ENCODE measurements at places on chromosomes 5 and 9.

- no peak for DNase-seq
Measured at GRCh38 chr5:127428748-127429147, 88.7 kb upstream of the PRRC1 start.

GRCh38 chr9:114271556-114272510, 51.1 kb upstream of the ORM1 start:
- no peak for DNase-seq

GRCh38 chr9:118782790-118783463, 586.3 kb downstream of the BRINP1 start:
- no peak for DNase-seq

GRCh38 chr9:127711226-127711701, 4.2 kb downstream of the PTRH1 start:
- no peak for DNase-seq

DNA sequence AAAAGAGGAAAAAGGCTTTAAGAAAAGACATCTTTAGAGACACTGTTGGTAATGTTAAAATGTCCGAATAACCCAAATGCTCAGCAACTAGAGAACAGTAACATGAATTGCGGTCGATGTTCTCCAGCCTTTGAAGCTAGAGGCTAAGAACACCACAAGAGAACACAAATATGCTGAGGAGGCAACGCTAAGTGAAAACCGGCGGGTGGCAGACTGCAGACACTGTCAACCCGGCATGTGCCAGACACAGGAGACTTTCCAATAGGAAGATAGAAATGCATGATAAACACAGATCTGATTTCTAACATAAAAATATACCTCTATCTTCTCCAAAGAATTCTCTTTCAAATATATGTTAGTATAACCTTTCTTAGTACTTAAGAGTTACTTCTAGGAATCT, 18.4 kb upstream of the DDX41 start:
- no peak for DNase-seq

DNA sequence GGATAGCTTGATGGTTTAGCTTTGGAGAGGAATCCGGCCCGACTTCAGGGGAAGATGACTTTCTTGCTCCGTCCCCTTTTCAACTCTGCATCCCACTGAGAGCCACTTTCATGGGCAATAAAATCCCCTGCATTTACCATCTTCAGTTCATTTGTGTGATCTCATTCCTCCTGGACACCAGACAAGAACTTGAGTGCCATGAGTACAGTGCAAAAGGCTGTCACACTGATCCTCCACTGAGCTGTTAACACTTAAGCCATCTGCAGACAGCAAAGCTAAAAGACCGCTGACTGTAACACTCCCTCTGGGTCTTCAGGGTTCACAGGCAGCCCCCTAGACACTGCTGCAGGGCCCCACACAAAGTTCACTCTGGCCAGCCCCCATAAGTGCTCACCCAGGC, 48.3 kb upstream of the TCERG1 start:
- no peak for DNase-seq

DNA sequence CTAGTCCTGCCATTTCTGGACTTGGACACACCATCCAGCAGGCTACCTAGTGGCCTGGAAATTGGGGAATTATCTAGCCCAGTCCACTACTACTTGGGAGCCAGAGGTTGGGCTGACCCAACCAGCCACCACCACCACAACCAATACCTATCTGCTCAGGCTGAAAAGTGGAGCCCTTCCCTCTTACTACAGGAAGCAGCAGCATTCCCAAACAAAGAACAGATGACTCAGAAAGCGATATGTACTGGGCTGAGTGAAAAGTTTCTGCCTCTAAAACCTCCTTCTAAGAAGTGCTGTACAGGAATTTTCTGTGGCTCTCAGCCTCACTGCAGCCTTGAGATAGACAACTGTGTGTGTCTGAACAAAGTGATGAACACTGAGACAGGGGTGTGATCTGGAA, 279.4 kb downstream of the CDH10 start:
- DNase-seq = no peak

DNA sequence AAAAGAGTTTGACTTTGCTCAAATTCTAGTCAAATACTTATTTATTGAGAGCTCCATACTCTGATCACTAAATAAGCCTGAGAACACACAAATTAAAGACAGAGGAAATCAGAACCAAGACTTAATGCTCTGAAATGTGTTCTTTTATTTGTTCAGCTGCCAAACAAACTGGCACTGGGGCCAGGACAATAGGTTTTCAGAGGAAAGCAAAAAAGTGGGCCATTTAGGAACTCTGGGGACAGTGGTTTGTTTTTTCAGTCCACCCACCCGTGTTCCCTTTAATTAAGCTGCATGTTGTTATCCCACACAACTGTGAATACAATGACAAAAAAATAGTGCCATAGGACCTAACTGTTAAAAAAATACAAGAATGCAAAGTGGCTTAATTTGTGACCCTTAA, 95.4 kb upstream of the RETREG1 start:
- no peak for DNase-seq

DNA sequence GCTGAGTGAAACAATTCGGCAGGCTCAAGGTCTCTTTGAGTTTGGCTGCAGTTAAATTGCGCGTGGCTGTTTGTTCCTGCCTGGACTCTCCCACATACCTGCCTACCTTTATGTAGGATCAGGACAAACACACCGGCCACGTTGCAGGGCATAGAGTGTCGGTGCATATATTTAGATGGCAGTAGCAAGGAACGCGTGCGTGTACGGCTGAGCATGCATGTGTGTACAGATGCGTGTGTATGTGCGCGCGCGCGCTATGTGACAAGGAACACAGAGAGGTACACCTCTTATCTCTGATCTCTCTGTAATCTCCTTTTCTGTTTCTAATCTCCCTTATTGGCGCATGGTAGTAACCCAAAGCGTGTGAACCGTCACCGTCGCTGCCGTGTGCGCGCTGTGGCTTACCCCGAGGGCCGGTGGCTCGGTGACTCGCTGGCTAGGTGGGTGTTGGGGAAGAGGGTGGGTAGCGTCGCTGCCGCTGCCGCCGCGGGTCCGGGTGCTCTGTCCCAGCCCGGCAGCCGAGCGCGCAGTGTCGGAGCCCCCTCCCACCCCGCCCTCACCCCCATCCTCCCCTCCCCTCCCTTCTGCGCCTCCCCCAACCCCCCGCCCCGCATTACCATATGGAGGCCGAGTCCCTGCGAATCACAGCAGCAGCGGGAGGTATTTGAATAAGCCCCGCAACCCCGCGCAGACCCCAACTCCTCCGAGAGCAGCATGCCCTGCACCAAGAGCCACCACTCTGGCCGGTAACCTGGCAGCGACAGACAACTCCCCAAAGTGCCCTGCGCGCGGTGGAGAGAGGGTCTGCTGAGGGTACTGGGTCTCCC, 204.8 kb downstream of the MEF2C start:
- no peak for DNase-seq

DNA sequence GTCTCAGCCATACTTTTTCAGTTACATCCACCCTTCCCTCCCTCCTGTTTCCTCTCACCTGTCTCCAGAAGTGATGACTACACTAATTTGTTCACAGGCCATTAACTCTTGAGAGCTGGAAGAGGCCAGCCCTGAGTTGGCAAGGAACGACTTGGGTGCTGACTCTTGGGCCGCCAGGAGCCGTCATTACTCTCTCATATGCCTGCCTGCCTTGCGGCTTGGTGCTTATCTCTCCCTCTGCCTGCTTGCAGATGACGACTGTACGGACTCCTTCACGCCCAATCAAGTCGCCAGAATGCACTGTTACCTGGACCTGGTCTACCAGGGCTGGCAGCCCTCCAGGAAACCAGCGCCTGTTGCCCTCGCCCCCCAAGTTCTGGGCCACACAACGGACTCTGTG, 66.1 kb downstream of the PAPPA start:
- DNase-seq = no peak

- DNase-seq = no peak
Measured at GRCh38 chr9:109856785-109857184, 76.8 kb downstream of the PALM2AKAP2 start.

Measured in stimulated activated CD8-positive, alpha-beta memory T cell treated with anti-CD3 and anti-CD28 coated beads, Interleukin-4, amount 100 ng/mL, for 1 hour (primary cell).